ENCODE measurements at places on chromosomes 12 and 14. TPM values are rescaled to one million over a fixed set of nuclear protein-coding genes. Genes with fewer than 3 reads are reported as not detected.

The NOP9 gene
- total RNA-seq: 35.2 TPM

The OR4E2 gene
- not detected for total RNA-seq

The KCNC2 gene
- total RNA-seq: not detected

The CEBPE gene
- total RNA-seq: 0.67 TPM

GRCh38 chr12:53176750-53177149, 3.8 kb upstream of the ZNF740 start:
- peaks cover 34% of the 10 kb centered on the region for H3K4me1 ChIP-seq
- peaks cover 9% of the 10 kb centered on the region for H3K36me3 ChIP-seq
- DNase-seq: no peak

- peaks cover 2% of the 10 kb centered on the region for H3K36me3 ChIP-seq
- H3K4me3 ChIP-seq: no peak overlapping the region
- peaks cover 9% of the 10 kb centered on the region for H3K4me1 ChIP-seq
Observed at GRCh38 chr12:124633365-124634362, 66.3 kb upstream of the NCOR2 start.

DNA sequence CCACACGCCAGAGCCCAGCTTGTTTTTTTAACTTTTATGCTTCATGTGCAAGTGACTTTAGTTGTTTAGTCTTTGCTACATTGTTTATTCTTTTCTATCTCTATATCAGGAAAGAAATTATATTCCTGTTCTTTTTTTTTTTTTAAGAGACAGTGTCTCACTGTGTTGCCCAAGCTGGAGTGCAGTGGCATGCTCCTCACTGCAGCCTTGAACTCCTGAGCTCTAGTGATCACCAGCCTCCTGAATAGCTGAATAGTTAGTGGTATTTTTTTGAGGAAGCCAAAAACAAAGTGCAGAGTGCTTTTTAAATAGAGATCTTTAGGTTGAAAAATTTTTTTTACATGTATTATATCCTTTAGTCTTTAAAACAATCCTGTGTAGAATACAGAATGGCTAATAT, 58.2 kb downstream of the ETNK1 start:
- H3K4me1 ChIP-seq: peaks cover 19% of the 10 kb centered on the region
- peaks cover 31% of the 10 kb centered on the region for H3K36me3 ChIP-seq
- H3K27me3 ChIP-seq: no peaks in the 10 kb centered on the region
- DNase-seq: no peak
- no peak overlapping the region for H3K27ac ChIP-seq

GRCh38 chr14:58138031-58138713, 13.8 kb downstream of the ARMH4 start:
- peaks cover 6% of the 10 kb centered on the region for H3K27me3 ChIP-seq
- DNase-seq: no peak
- H3K27ac ChIP-seq: no peak overlapping the region
- H3K36me3 ChIP-seq: no peaks in the 10 kb centered on the region

GRCh38 chr14:64598404-64598803, 48.6 kb downstream of the PPP1R36 start:
- H3K4me1 ChIP-seq: peaks cover 4% of the 10 kb centered on the region
- H3K4me3 ChIP-seq: no peak overlapping the region
- DNase-seq: no peak
- no peaks in the 10 kb centered on the region for H3K36me3 ChIP-seq
- H3K27me3 ChIP-seq: peaks cover 20% of the 10 kb centered on the region

DNA sequence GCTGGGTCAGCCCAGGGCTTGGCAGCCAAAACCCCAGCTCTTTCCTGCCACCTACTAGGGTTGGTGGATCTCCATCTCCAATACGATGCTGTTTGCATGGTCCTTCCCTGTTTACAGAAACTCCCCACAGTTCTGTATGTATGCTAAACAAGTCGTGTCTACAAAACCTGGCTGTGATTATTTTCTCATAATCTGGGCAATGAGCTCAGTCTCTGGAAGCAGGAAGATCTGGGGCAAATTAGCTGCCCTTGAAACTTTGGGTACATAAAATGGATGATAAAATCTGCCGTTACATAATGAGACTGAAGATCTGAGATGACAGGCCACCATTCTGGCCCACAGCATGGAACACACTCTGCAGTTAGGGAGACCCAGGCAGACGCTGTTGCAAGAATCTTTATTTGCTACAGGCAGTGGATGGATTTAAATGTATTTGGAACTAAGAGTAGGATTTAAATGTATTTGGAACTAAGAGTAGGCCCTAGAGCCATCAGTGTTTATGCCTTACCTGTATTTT, 31.7 kb downstream of the ACADS start:
- H3K27me3 ChIP-seq: peaks cover 5% of the 10 kb centered on the region
- peaks cover 12% of the 10 kb centered on the region for H3K36me3 ChIP-seq
- H3K4me3 ChIP-seq: no peak overlapping the region

GRCh38 chr12:40215982-40216381, 8.8 kb upstream of the LRRK2 start:
- H3K36me3 ChIP-seq: no peaks in the 10 kb centered on the region
- DNase-seq: no peak
- H3K27me3 ChIP-seq: peaks cover 3% of the 10 kb centered on the region
- H3K4me1 ChIP-seq: no peaks in the 10 kb centered on the region
- H3K27ac ChIP-seq: no peak overlapping the region

DNA sequence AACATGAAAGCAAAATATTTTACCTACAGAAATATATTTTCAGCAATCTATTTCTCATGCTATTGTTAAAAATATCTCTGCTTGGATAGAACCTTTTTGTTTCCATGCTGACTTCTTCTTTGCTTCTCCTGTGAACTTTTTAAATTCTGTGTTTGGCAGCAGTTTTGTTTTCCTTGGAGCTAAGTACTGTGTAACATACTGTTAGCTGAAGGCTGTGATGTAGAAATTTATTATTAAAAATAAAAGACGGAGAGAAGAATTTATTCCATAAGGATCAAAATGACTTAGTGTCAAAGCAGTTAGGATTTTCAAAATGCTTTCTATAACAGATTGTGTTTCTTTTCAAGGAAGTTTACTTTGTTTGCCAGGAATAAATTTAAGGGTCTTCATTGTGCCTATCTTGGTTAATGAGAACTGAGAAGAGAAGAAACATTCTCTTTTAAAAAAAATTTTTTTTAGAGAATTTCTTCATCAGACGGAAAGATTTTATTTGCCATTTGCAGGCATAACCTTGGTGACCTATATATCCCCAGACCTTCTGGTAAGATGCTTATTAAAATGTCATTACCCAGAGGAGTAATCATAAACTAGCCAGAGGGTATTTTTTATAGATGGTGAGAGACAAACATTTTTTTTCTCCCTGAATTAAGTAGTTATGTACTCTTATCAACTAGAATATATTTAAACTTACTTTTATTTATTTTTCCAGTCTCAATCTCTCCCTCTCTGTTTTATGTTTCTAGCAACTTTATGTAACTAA, 147.1 kb upstream of the SLCO1C1 start:
- no peaks in the 10 kb centered on the region for H3K4me1 ChIP-seq
- no peak overlapping the region for H3K27ac ChIP-seq
- H3K36me3 ChIP-seq: no peaks in the 10 kb centered on the region
- H3K4me3 ChIP-seq: no peak overlapping the region

- no peaks in the 10 kb centered on the region for H3K36me3 ChIP-seq
- no peak for DNase-seq
- no peak overlapping the region for H3K4me3 ChIP-seq
- H3K4me1 ChIP-seq: no peaks in the 10 kb centered on the region
- no peaks in the 10 kb centered on the region for H3K27me3 ChIP-seq
Observed at GRCh38 chr12:128077917-128078298, 189.1 kb upstream of the TMEM132C start.

DNA sequence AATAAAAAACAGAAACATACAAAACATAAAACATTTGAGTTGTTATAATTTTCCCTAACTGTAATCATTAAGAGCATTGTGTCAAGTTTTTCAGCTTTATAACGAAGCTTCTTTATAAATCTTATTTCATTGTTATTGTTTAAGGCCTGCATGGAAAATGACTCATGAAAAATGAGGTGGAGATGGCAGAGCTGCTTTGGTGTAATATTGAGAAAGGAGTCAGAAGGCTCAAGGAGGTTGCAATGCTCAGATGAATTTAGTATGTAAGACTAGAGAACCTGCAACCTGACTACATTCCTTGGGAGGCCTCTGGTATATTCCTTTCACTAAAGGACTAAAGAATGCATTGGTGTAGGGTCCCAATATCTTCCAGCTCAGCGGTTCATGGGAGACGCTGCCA, 61.5 kb downstream of the TMEM30B start:
- no peaks in the 10 kb centered on the region for H3K36me3 ChIP-seq
- no peak overlapping the region for H3K27ac ChIP-seq
- H3K4me1 ChIP-seq: no peaks in the 10 kb centered on the region
- H3K27me3 ChIP-seq: peaks cover 28% of the 10 kb centered on the region
- no peak for DNase-seq

DNA sequence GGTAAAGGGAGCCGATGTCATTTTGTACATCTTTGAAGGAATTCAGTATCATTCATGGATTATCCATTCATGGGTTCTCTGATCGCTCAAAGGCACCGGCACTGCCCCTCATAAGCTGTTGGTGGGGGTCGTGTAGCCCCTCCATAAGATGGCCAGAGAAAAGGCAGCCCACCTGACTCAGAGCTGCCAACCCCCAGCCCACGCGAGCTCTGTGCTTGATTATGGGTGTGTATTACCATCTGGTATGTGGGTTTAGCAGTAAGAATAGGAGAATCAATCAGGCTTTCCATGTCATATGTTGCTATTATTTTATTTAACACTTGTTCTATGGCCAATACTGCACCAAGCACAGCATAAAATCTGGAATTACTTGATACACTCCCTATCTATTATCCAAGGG, 32.1 kb upstream of the AMIGO2 start:
- DNase-seq: no peak
- no peak overlapping the region for H3K4me3 ChIP-seq
